ENCODE measurements at places on chromosomes 2 and 18.

GRCh38 chr2:145168091-145168490, 648.2 kb upstream of the ZEB2 start:
- no peak for DNase-seq

GRCh38 chr2:158845859-158846258, 50.7 kb downstream of the DAPL1 start:
- DNase-seq: no peak

- no peak for DNase-seq
Measured at GRCh38 chr18:49473721-49474120, 13.3 kb upstream of the DYM start.

- DNase-seq: no peak
Measured at GRCh38 chr2:217804338-217804737, 198.5 kb downstream of the TNS1 start.

DNA sequence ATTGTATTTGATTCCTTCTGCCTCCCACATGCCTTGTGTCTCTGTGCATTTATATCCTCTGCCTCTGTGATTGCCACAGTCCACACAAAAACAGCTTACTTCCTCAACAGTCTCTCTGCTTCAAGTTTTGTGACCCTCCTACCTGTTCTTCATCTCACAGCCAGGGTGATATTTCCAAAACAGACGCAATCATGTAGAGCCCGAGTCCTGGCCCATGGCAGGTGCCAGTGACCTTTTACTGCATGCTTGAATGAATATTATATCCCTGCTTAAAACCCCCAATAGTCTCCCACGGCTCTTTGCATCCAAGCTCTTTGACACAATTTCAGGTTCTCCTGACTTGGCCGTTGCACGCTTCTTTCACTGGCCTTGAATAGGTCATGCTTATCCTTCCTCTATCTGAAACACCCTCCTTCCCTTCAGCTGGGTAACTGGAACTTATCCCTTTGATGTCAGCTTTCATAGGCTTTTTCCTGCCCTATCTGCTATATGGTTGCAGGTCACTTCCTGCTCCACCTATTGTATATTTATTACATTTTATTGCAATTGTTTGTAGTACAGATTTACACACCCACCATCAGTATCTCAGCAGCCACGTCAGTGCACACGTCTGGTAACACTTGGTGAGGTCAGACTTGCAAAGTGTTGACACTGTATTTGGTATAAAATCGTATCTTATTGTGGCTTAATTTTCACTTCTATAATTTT, 29.7 kb upstream of the IL1B start:
- DNase-seq: no peak

DNA sequence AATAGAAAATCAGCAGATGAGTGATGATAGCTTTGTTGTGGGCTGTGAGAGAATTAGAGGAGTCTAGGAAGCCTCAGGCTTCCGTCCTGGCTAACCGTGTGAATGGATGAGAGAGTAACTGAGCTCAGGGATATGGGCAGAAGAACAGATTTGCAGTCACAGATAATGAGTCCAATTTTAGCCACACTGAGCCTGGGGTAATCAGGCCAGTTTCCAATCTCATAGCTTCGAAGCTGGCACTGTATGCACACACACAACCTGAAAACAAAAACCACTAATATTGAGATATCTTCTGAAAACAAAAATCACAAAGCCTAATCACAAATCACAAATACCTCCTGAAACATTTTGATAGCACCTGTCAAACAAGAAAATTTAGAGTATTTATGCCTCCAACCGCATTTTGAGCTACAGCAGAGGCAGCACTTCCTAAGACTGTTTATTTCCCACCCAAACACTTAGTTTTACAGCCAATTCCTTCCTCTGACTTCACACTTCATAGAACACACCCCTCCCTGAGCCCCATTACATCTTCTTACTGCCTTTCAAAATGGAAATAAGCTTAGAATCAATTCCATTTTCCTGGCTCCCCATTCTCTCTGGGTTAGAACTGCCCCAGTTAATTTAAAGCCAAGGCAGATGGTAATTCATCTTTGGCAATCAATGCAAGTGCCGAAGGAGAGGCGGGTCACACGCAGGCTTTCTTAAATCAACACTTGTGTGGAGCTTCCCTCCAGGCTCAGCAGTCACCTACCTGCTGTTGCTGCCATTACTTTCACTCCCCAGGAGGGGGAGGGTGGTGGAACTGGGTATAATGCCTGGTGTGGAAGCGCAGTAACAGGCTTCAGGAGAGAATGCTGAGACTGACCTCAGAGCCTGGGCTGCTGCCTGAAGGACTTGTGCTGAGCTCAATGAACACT, 18.9 kb downstream of the TTR start:
- no peak for DNase-seq

GRCh38 chr18:78722386-78722785, 257.2 kb upstream of the SALL3 start:
- DNase-seq: no peak

GRCh38 chr2:109265369-109265768, 136.4 kb downstream of the SH3RF3 start:
- no peak for DNase-seq

- DNase-seq: no peak
Measured at GRCh38 chr2:46439582-46439981, 39.8 kb upstream of the TMEM247 start.

DNA sequence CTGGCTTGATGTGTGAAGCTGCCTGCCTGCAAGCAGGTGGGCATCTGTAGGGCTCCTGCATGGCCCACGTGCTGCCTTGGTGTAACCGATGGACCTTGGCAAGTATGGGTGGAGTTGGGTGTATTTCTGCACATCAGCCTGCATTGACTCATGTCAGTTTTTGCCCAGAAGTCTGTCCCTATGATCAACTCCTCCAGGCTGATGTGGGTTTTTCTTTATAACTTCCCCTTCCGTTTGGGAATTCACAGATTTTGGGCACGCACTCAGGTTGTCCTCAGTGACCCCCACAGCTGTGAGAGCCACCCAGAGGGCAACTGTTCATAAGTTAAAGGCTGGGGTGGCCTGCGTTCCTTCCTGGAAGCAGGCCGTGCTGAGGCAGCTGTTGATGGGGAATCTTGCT, 123.3 kb downstream of the NCK2 start:
- DNase-seq: peak; percentile 53

DNA sequence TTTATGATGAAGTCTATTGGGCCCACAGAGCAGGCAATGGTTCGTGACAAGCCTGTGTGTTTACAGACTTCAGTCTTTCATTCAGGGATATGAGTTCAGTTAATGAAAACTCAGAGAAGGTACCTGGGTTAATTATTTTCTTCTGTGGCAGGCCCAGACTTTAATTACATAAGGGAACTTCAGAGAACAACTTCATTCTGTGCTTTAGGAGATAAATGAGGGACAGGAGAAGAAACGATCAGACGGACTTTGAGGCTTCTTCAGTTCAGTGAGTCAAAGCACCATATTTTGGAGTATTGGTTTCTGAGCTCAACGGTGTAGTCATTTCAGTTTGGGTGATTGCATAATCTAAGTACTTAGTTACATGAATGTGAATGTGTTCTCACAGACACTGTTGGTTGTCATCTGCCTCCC, 203.0 kb upstream of the KCNJ3 start:
- DNase-seq: no peak

DNA sequence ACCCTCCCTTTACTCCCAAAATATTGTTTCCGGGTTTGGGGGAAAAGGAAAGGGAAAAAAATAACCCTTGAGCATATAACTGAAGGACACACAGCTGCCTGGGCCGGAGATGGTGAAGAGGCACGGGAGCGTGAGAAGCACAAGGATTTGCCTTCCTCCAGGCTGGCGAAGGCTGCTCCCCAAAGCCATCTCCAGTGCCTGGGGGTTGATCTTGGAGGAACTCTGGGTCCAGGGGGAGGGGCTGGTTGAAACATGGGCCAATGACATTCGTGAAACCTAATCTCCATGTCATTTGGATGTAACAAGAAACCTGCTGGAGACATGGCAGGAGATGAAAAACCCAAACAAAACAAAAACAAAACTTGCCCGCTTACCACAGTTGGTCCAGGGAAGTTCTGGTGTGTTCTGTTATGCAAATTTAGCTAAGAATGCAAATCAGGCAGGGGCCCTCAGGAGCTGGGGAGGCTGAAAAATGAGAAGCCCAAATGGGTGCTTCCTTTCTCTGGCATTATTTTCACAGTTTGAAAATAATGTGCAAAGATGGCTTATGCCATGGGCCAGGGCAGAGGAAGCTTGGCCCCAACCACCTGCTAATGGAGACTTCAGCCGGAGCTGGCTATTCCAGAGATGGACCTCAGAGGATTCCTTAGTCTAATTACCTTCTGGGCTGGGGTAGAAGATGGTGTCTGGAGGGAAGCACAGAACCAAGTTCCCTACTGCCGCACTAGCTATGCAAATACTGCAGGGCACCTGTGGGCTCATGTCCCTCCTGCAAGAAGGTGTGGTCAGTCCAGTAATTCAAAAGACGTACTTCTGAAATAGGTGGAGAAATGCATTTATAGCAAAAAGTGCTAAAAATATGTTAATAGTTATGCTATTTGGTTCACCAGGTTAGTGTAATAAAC, 180.9 kb downstream of the BCL2 start:
- no peak for DNase-seq

- no peak for DNase-seq
Measured at GRCh38 chr2:176152350-176153181, 1.2 kb downstream of the HOXD4 start.

DNA sequence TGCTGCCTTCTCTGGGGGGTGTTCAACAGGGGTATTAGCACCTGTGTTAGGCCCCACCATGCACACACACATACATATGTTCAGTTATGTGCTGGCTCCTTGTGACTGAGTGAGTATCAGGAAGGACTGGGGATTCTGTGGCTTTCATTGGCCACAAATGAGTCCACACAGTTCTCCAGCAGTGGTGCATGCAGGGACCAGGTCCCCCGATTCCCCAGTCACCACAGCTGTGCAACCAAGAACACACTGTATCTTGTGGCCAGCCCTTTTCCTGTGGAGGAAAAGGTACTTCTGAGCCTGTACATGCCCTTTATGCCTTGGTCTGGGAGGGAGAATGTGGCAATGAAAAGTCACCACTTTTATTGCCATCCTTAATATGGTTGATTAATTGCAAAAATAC, 74.9 kb upstream of the KLF7 start:
- peak; percentile 71 for DNase-seq

DNA sequence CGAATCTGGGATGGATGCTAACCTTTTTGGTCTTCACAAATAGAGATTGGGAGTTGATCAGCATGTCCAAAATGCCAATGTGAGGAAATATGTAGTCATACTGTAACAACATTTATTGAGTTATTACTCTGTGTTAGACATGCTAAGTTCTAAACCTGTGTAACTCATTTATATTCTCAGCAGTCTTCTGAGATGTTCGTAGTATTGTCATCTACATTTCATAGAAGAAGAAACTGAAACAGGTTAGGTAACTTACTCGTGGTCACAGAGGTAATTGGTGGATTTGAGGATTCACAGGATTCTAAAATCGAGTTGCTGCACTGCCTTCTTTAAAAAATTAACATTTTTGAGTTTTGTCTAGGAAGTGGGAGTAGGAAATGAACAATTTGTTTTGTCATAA, 162.1 kb downstream of the UBE2E3 start:
- no peak for DNase-seq

GRCh38 chr2:143347271-143347695, 218.1 kb downstream of the ARHGAP15 start:
- no peak for DNase-seq

GRCh38 chr2:240298803-240299709, 136.4 kb upstream of the GPC1 start:
- no peak for DNase-seq

DNA sequence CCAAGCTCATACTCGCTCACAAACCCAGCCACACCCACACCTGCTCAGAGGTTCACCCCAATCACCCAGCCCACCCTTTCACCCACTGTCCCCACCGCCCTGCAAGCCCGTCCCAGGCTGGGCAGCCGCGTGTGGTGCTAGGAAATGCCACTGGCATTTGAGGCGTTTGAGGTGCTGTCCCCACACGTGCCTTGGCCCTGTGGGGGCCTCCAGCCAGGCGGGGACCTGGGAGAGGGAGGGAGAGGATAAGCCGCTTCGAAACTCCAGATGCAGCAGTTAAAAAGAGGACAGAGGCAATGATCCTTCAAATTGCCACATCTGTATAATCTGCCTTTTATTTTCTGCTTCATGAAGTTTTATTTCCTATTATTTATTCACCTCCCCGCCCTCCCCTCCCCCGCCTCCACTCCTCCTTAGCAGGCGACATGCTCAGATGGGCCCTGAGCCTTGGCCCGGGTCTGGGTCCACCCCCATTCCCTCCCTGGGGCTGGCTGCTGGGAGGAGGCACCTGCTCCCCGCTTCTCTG, 35.9 kb downstream of the PSD4 start:
- DNase-seq: no peak

GRCh38 chr2:149472413-149472812, 115.2 kb downstream of the MMADHC start:
- DNase-seq: no peak

DNA sequence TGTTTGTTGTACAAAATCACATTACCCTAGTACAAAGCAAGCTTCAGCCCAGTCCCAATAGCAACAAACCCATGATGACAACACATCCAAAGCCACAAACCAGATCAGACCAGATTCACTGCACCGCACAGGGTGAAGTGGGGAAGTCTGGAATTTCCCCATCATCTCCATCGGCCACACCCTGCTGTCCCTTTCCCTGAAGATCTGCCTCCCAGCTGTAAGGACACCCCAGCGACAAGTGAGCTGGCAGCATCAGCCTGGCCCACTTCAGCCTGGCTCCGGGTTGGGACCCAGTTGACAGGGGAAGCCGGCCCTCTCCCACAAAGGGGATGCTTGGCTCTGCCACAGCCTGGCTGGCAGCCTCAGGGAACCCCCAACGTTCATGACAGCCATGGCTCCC, 207.6 kb downstream of the MGAT5 start:
- DNase-seq: peak; percentile 4

DNA sequence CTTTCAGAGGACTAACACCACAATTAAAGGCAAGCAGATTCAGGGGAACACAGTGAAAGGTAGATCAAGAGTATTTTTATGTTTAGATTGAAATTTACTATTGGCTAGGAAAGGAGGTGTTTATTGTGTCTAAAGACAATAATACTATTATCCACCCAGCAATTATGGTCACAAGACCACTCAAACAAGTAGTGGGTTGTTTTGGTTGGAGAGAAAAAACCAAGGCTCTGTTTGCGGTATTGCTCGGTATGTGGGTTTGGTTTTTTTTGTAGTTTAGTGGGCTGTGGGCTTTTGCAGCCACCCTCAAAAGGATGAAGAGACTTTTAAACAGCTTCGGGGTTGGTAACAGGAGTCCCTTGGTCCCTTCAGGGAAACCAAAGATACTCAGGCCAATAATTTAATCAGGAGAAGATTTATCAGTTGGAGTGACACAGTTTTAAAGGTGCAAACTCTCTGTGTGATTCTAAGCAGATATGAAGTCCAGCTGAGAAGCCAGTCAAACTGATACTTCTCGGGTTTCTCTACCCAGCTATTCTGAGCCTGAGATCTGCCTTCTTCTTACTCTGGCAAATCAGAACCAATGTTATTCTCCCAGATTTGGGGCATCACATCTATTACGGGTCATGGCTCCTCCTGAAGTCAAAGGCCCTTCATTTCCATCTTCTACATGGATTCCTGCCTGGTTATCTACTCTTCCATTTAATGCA, 55.3 kb downstream of the DCC start:
- DNase-seq: no peak

- no peak for DNase-seq
Measured at GRCh38 chr2:129192841-129193253, 786.6 kb upstream of the RAB6C start.

- DNase-seq: no peak
Measured at GRCh38 chr18:21739604-21740537, 721 bp upstream of the MIB1 start.
